ENCODE measurements at places on chromosomes 2 and 18.

GRCh38 chr2:225317186-225317585 lies 82.3 kb upstream of the NYAP2 start:
- no peak for DNase-seq

GRCh38 chr2:239311132-239312040 lies 89.4 kb downstream of the HDAC4 start:
- no peak for DNase-seq

- no peak for DNase-seq
Measured at GRCh38 chr18:36200354-36200771, 13.1 kb downstream of the MOCOS start.

DNA sequence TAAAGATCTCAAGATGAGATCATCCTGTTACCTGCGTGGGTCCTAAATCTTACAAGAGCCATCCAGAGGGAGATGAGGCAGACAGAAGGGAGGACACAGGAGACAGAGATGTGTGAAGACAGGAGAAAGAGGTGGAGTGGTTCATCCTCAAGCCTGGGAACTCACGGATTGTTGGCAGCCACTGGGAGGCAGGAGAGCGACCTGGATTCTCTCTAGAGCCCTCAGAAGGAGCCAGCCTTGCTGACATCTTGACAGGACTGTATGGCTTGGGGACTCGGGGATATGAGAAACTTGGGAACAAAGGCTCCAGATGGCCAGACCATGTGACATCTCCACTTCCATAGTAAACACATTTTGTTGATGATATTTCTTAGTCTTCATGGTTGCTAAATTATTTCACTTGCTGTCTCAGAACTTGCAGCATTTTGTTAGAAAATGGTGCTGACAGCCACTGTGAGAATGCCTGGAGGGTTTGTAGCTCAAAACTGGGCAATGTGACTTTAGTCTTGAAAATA lies 57.8 kb upstream of the MC2R start:
- DNase-seq: no peak

- no peak for DNase-seq
Measured at GRCh38 chr2:42640261-42640660, 71.8 kb downstream of the MTA3 start.

All from T-helper 1 cell (primary cell).